ENCODE measurements at places on chromosomes 3 and 15. TPM values are rescaled to one million over a fixed set of nuclear protein-coding genes. Genes with fewer than 3 reads are reported as not detected.

DNA sequence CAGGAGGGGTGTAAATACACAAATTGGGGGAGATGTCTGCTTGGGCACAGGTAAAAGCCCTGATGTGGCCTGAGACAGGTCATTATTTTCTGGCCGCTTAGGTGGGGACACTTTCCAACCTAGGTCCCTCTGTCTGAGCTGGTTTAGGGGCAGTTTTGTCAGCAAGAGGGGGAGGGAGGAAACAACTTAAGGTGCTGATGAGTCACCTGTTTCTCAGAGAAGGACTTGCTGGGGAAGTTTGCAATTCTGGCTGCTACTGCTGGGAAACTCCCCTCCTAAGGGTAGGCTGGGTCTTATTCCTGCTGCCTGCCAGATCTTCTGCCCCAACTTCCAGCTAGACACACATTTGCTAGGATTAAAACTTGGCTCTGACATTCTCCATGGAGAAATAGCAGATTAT, 4.8 kb upstream of the RHOV start:
- no peaks in the 10 kb centered on the region for H3K27me3 ChIP-seq
- H3K4me3 ChIP-seq, result no peak overlapping the region
- no peaks in the 10 kb centered on the region for H3K36me3 ChIP-seq
- H3K4me1 ChIP-seq, result no peaks in the 10 kb centered on the region
- DNase-seq, result no peak
- H3K27ac ChIP-seq, result no peak overlapping the region

DNA sequence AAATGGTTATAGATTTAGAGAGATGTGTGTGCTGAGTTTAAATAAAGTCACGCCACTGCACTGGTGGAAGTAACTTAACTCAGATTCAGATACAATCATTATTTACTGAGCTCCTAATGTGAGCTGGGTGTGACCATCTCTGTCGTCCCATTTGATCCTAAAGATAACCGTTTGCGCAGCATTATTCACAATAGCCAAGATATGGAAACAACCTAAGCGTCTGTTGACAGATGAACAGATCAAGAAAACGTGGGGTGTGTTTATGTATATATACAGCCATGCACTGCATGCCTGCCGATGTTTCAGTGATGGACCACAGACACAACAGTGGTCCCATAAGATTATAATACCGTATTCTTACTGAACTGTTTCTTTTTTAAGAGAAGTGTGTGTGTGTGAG, 71.2 kb downstream of the TAMM41 start:
- no peak for DNase-seq
- H3K27me3 ChIP-seq, result no peaks in the 10 kb centered on the region
- H3K27ac ChIP-seq, result no peak overlapping the region
- peaks cover 6% of the 10 kb centered on the region for H3K4me1 ChIP-seq

Gene TRA2B
- total RNA-seq, result 206 TPM

Gene NR2C2
- 19.0 TPM for total RNA-seq

DNA sequence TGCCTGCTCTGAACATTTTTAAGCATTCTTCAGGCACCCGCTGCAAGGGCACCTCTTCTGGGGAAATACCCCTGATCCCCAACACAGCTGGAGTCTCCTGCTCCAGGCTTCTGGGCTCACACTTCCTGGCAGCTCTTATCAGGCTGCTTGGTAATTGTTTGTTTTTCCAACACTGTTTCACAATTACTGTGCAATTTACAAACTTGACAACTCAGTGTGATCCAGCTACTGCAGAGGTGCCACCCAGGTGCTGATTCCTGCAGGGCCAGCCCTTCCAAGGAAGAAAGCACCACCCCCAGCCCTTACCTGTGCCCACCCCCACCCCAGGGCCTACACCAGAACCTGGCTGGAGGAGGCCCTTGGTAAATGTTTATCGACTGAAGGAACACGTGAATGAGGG, 66.5 kb downstream of the MAGEF1 start:
- no peak for DNase-seq
- no peak overlapping the region for H3K27ac ChIP-seq
- no peaks in the 10 kb centered on the region for H3K36me3 ChIP-seq
- H3K27me3 ChIP-seq, result no peaks in the 10 kb centered on the region

Gene CHP1
- 21.6 TPM for total RNA-seq

Gene PLA2G4E
- total RNA-seq, result 0.05 TPM

GRCh38 chr3:194871143-194871863, 185.6 kb downstream of the FAM43A start:
- H3K27ac ChIP-seq, result no peak overlapping the region
- H3K36me3 ChIP-seq, result no peaks in the 10 kb centered on the region
- H3K27me3 ChIP-seq, result no peaks in the 10 kb centered on the region
- H3K4me3 ChIP-seq, result no peak overlapping the region

- no peak overlapping the region for H3K4me3 ChIP-seq
- no peak for DNase-seq
- H3K27me3 ChIP-seq, result no peaks in the 10 kb centered on the region
- H3K4me1 ChIP-seq, result no peaks in the 10 kb centered on the region
- no peak overlapping the region for H3K27ac ChIP-seq
These were observed 185.6 kb downstream of the APBA2 start for GRCh38 chr15:29071232-29071881.

DNA sequence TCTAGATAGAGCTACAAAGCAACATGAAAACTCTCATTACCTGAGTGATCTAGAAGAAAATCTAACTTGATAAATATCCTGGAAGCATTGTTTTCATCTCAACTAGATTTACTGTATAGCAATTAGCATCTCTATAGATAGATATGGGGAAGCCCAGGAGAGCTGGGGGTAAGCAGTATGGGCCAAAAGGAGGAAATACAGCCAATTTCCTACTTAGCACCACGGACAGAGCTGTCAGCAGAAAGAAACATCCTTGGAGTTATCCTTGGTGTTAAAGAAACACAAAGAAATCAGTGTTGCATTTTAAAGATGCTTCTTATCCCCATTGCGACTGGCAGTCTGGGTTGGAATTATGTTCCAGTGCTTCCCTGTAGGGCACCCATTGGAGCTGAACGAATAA, 126.2 kb downstream of the TIGIT start:
- DNase-seq, result no peak
- no peaks in the 10 kb centered on the region for H3K27me3 ChIP-seq
- no peaks in the 10 kb centered on the region for H3K4me1 ChIP-seq
- no peak overlapping the region for H3K27ac ChIP-seq
- no peak overlapping the region for H3K4me3 ChIP-seq
- H3K36me3 ChIP-seq, result no peaks in the 10 kb centered on the region

Gene THSD4
- total RNA-seq, result 2.2 TPM

- no peak overlapping the region for H3K4me3 ChIP-seq
- peaks cover 30% of the 10 kb centered on the region for H3K36me3 ChIP-seq
- no peak overlapping the region for H3K27ac ChIP-seq
- no peak for DNase-seq
- H3K27me3 ChIP-seq, result no peaks in the 10 kb centered on the region
- peaks cover 16% of the 10 kb centered on the region for H3K4me1 ChIP-seq
These were observed 2.4 kb upstream of the CXCR6 start for GRCh38 chr3:45940781-45941365.

DNA sequence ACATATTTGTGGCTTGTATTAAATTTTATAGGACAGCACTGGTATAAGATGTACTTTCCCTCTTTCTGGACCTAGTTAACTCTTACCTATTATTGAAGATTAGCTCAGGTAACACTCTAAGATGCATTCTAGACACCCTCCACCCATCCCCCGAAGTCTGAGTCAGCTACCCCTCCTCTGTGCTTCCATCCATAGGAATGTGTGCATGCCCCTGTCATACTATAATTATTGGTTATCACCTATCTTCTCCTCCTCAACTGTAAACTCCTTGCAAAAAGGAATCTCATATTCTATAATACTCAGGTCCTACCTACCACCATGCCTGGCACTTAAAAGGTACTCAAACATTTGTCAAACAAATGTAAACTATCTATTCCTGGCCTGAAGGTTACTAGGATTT, 3.0 kb downstream of the PEAK1 start:
- no peaks in the 10 kb centered on the region for H3K36me3 ChIP-seq
- H3K4me1 ChIP-seq, result peaks cover 6% of the 10 kb centered on the region
- DNase-seq, result no peak
- H3K4me3 ChIP-seq, result no peak overlapping the region
- no peak overlapping the region for H3K27ac ChIP-seq
- H3K27me3 ChIP-seq, result no peaks in the 10 kb centered on the region

DNA sequence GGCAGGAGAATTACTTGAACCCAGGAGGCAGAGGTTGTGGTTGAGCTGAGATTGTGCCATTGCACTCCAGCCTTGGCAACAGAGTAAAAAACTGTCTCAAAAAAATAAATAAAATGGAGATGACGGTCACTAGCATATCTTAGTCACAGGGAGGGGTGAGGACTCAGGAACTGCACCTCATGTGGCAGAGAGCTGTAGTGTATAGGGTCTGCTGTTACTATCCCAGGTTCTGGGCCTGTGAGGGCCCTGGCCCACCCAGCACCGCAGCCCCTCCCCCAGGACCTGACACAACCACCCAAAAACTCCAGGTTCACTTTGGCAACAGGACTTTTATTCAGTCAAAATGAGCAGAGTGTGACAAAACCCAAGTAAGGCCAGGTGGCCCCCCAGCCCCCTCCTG, 22.3 kb downstream of the RNU5B-1 start:
- no peak overlapping the region for H3K27ac ChIP-seq
- peaks cover 17% of the 10 kb centered on the region for H3K27me3 ChIP-seq
- no peak overlapping the region for H3K4me3 ChIP-seq
- peaks cover 6% of the 10 kb centered on the region for H3K4me1 ChIP-seq

Gene ADAMTS9
- total RNA-seq, result 3.7 TPM

DNA sequence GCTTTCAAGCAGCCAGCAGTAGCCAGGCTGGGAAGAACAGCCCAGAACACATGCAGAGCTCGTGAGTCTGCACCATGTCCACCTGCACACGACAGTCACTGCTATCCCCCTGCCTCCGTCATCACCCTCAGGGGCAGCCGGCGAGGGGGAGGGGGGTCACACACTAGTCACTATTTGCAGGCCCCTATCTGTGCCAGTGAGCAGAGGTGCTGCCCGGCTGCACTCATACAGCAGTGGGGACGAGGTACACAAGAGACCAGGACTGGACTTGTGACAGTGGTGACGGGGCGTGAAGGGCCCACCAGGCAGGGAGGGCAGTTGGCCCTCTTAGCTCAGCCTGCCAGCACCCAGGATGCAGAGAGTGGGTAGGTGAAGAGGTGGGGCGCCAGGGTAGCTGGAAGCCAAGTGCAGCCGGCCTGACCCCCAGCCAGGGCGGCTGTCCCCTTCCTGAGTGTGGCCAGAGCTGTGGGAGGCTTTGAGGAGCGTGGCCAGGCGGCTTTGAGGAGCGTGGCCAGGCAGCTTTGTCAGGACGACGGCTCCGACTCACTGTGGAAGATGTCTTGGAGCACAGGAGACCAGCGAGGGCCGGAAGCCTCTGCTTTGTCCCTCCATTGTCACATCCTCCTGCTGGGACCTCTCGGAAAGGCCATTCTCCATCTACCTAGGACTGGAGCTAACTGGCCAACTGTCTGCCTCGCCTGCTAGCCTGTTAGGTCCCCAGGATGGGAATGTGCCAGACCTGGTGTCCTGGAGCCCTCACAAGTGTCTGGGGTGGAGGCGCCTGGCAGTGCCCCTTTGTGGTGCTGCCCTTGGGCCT, 52.1 kb upstream of the FGD5 start:
- peaks cover 63% of the 10 kb centered on the region for H3K4me1 ChIP-seq
- peak overlapping the region; percentile 100 for H3K27ac ChIP-seq
- H3K27me3 ChIP-seq, result no peaks in the 10 kb centered on the region

DNA sequence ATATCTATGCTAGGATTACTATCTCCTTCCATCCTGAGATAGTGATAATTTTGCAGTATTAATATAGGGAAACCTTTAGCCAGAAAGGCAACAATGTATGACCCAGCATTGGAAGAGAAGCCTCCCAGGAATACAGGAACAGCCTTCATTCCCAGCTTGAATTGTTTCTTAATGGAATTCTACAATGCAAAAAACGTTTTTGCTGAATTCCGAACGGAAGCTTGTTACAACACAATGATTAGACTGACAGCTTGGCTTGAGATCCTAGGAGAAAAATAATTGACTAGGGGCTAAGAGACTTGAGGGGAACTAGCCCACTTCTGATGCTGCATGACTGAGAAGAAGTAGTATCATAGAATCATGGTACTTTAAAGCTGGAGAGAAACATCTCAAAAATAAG, 140.2 kb downstream of the RSL24D1 start:
- DNase-seq, result no peak
- no peaks in the 10 kb centered on the region for H3K4me1 ChIP-seq
- no peaks in the 10 kb centered on the region for H3K36me3 ChIP-seq
- no peaks in the 10 kb centered on the region for H3K27me3 ChIP-seq
- H3K4me3 ChIP-seq, result no peak overlapping the region

GRCh38 chr15:39455471-39455991, 125.3 kb upstream of the THBS1 start:
- H3K4me3 ChIP-seq, result no peak overlapping the region
- H3K4me1 ChIP-seq, result no peaks in the 10 kb centered on the region
- DNase-seq, result no peak
- H3K27ac ChIP-seq, result no peak overlapping the region
- H3K36me3 ChIP-seq, result no peaks in the 10 kb centered on the region
